ENCODE measurements at places on chromosomes 3 and 15.

DNA sequence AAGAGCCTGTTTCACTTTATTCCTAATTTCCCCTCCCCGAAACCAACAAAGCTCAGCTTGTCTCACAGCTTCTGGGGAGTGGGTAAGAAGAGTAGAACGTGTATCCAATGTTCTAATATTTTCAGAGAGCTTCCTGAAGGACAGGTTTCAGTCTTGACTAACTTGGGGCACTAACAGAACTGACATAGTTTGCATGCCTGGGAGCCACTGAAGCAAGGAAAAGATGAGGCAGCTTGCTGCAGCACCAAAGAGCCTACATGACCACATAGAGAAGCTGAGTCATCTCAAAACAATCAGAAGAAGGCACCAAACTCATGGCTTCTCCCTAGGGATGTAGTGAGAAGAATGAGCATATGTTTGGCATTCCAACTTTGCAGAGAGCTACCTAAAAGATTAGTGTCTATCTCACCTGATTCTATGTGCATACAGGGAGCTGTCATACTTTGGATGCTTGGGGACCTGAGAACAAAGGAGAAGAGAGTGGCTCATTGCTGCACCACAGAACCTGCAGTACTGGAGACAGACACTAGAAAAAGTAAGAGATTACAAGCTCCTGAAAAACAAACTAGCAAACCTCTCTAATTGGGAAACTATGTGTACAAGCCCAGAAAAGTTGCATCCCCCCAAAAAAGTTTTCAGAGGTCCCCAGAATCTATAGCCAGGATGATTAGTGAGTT, 86.9 kb downstream of the DCLK3 start:
- DNase-seq: no peak

DNA sequence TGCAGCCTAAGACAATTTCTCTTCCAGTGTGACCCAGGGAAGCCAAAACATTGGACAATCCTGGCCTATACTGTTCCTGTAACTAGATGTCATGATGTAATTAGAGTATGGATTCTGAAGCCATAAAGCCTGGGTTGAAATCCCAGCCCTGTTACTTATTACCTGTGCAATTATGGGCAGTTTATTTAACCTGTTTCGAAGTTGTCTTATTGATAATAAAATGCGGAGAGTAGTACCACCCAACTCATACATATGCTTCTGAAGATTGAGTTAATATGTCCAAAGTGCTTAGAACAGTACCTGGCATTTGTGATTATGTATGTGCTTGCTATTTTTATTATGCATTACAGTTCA, 30.1 kb downstream of the PPP4R2 start:
- no peak for DNase-seq

- DNase-seq: no peak
These were observed 174.7 kb downstream of the THSD4 start for GRCh38 chr15:71290002-71290401.

DNA sequence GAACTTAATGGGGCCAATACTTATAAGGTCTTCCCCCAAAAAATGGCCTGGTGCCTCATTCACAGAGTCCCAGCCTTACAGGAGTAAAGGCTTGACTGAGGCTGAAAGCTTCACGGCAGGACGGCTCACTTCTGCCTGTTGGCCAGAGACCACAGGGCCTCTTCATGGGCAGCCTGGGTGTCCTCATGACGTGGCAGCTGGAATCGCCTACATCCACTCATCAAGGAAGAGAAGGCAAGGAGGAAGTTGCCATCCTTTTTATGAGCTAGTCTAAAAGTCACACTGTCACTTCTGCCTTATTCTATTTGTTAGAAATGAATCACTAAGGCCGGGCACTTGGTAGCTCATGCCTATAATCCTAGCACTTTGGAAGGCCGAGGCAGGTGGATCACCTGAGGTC, 89.3 kb upstream of the DGKG start:
- no peak for DNase-seq

DNA sequence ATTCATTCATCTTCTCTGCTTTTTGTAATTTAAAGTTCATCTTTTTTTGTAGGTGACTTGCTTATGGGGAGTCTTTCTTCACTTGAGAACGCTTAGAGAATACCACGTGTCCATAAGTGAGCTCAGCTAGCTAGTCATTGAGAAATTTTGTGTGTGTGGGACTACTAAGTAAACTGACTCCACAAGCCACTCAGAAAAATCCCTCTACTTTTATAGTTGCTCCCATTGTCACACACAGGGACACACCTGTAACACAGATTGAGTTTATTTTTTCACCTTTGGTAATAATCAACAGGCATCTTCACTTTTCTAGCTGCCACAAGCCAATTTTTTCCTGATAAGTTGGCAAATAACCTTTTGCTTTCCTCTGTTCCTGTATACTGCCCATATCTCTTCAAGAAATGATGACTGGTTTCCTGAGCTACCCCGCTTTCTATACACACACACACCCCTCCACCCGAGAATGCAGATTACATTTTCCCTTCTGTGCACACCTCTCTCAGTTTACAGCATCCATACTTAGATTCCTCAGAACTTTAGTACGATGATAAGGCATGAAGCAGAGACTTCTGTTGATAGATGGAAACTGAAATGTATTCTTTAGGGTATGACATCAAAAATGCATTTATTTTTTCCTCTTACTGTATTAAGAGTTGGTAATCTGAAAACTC, 4.6 kb downstream of the TSC22D2 start:
- peak; percentile 45 for DNase-seq

All from muscle of arm (tissue), 14 donors.